Cortex of kidney (tissue), 1 donor: ENCODE measurements at places on chromosomes 4 and X.

GRCh38 chr4:8006471-8006870, 66.8 kb upstream of the AFAP1 start:
- no peak for DNase-seq

- no peak for DNase-seq
Measured at GRCh38 chr4:78454016-78454415, 97.6 kb upstream of the ANXA3 start.

GRCh38 chr4:78923464-78924312, 15.6 kb downstream of the PAQR3 start:
- no peak for DNase-seq

DNA sequence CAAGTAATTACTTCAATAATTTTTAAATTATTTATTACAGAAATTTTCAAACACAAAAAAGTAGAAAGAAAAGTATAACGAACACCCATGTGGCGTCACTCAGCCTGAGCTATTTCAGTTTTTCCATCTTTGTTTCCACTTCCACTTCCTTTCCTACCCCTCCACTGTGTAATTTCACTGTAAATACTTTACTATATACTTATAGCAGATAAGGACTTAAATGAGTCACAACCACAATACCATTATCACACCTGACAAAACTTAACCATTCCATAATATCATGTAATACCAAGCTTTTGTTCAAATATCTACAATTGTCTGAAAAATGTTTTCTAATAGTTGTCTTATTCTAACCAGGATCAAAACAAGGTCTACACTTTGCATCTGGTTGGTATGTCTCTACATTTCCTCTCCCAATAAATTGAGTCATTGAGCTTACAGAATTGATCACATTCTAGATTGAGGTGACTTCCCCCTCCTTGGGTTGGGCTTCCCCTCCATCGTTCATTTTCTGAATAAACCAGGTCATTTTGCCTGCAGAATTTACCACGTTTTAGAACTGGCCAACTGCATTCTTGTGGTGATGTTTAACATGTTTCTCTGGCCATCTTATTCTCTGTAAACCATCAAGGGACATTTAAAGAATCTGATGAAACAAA, 48.7 kb downstream of the ATP10D start:
- no peak for DNase-seq

DNA sequence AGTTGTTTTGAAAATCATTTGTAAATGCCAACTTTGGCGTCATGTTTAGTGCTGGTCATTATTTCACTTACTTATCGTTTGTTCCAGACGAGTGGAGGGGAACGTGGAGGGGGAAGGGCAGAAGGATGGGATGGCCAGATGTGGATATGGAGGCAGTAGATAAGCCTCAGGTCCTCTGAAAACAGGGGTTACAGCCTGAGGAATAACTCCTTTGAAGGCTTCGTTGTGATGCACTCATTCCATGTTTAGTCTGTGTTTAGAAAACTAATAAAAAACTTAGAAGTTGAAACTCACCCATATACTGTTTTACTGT, 1.1 kb downstream of the MOB1B start:
- DNase-seq = no peak

GRCh38 chr4:142142366-142143054, 506.1 kb downstream of the IL15 start:
- no peak for DNase-seq

DNA sequence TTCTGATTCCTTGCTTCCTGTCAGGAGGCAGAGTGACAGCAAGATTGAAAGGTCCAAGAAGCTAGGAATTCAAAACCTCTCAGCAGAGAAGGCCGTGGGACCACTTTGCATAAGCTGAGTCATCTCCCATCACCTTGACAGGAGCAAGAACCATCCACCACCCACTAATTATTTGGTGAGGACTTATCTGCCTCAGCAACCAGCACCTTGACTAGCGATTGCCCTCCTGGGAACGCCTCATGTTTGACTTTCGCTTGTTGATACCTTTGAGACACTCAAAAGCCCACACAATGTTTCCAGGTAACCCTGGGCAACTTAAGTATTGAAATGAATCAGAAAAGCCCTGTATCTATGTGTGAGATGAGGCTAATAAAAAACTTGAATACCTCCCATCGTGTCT, 233.5 kb upstream of the GYPA start:
- DNase-seq = no peak

- DNase-seq = no peak
Measured at GRCh38 chr4:20333141-20333715, 81.5 kb downstream of the SLIT2 start.
